Fibroblast of lung (primary cell): ENCODE measurements at places on chromosomes 2 and 18. TPM values are rescaled to one million over a fixed set of nuclear protein-coding genes. Genes with fewer than 3 reads are reported as not detected.

Gene PLCL1
- 0.83 and 1.3 TPM in 2 replicates for total RNA-seq

Gene ZNF804A
- 0.77 and 3.0 TPM in 2 replicates for total RNA-seq

Gene SERPINB10
- total RNA-seq: not detected in 2 replicates

Gene PSMA8
- not detected in 2 replicates for total RNA-seq

Gene RTP5
- total RNA-seq: not detected in 2 replicates

Gene PDE1A
- 6.7 and 7.1 TPM in 2 replicates for total RNA-seq

Gene BOLL
- not detected in 2 replicates for total RNA-seq

Gene COL3A1
- total RNA-seq: 925 and 2,431 TPM in 2 replicates

Gene MAP3K19
- not detected in 2 replicates for total RNA-seq

Gene CTAGE1
- total RNA-seq: under 0.01 TPM in 1 of 2 replicates, not detected in the other

Gene RAMP1
- 16.0 and 16.4 TPM in 2 replicates for total RNA-seq
